Fibroblast of skin of left quadriceps (primary cell): ENCODE measurements at places on chromosomes 6 and 20.
A peak's percentile ranks its signal among the peaks of the same experiment; 100 is the strongest.

DNA sequence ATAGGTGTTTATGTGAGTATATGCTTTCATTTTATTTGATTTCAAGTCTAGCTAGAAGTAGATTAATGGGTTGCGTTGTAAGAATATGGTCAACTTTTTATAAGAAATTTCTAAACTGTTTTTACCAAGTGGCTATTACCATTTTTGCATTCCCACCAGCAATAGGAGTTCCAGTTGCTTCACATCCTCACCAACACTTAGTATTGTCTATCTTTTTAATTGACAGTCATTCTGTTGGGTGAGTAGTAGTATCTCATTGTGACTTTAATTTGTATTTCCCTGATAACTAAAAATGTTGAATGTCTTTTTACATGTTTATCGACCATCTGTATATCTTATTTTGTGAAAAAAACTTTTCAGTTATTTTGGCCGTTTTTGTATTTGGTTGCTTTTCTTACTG lies 135.3 kb downstream of the AKAP7 start:
- no peak for DNase-seq

DNA sequence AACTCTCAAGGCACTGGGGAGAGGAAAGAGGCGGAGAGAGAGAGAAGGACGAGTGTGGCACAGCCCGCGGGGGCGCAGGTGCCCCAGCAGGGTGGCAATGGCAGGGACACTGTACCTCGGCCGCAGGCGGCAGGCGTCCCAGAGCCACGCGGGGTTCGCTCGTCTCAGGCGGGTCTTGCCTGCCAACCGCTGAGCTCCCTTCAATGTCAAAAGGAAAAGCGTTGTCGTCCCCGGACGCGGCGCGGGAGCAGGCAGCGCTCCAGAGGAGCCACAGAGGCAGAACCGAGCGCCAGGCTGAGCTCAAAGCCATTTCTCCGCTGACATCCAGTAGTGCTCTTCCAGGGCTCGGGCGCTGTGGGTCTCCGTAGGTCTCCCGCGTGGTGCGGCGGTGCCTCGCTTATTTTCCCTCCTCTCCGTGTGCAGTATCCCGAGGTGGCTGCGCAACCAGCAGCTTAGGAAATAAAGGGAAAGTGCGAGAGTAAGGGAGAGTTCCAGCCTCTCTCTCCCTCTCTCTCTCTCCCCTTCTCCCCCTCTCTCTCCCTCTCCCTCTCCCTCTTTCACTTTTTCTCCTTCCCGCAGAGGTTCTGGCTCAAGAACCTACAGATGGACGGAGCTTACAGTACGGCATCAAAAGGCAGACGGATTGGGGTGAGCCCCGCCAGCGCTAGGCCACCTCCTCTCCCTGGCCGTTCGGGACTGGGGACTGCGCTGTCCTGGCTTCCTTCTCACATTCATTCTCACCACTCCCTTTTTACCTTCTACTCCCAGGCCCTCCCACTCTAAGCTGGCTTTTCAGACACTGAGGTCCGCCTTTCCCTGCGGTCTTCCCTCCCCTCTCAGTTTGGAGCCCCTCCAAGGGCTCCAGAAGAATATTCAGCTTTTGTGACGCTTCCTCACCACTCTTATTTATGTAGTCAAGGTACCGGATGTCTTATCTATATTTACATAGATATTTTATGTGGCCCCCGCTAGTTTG lies at the start of gene LAMA4:
Gene LAMA4, minus strand, starts transcription at position 727 of the 976 bp plus-strand sequence. Its CDS starts 417 bp downstream, at position 310.
- no peak for DNase-seq

GRCh38 chr6:38909015-38909730 lies 139.4 kb upstream of the GLP1R start:
- no peak for DNase-seq

DNA sequence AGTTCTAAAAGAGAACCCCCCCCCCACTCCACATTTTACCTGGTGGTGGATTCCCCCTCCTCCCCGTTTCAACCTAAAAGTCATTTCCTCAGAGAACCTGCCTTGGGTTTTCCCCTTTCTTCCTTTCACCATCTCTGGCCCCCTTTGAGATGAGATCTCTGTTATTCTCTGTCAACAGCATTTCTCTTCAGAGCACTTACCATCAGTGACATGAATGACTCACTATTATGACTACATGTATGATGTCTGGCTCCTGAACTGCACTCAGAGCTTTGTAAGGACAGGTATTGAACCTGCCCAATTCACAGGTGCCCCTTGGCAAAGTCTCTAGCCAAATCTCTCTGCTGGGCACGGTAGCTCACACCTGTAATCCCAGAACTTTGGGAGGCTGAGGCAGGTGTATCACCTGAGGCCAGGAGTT lies 61.4 kb upstream of the JARID2 start:
- no peak for DNase-seq

GRCh38 chr20:40741507-40742106 lies 52.6 kb upstream of the MAFB start:
- DNase-seq = peak; percentile 4
